ENCODE measurements at places on chromosomes 1 and 21.

GRCh38 chr1:211352985-211353515, 26.4 kb downstream of the TRAF5 start:
- no peak for DNase-seq

- no peak for DNase-seq
Observed at GRCh38 chr1:39407896-39408640, 83.4 kb upstream of the BMP8A start.

- no peak for DNase-seq
Observed at GRCh38 chr1:165356876-165357275, 361 bp upstream of the LMX1A start.

DNA sequence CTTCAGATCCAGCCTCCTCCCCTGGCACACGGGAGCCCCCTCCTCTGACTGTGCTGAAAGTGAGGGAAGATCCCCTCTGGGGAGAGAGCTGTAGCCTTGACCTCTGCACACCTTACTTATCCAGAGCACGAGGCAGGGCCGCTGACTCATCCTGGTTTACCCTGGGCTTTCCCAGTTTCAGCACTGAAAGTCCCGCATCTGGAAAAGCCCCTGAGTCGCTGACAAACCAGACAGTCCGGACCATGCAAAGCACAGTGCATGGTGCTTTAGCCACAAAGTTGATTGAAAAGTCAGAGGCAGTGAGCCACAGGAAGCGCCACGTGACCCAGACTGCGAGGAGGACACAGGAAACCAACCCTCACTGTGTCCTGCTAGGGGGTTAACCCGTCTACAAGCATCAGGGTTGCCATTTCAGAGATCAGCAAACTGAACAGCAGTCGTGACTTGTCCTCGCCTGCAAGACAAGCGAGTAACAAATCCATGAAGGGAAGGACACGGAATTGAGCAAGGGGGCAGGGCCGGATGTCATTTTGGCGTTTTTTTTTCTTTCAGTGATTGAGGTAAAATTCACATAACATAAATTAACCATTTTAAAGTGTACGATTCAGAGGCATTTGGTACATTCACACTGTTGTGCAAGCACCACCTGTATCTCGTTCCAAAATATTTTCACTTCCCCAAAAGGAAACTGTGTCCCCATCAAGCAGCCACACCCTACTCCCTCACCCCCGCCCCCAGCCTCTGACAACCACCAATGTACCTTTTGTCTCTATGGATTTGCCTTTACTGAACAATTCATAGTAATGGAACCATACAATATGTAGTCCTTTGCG, 19.9 kb upstream of the IFNGR2 start:
- peak; percentile 59 for DNase-seq

- no peak for DNase-seq
Observed at GRCh38 chr1:54986025-54986424, 5.6 kb downstream of the TMEM61 start.

- no peak for DNase-seq
Observed at GRCh38 chr1:104991702-104992101, 1242.0 kb downstream of the AMY1C start.

DNA sequence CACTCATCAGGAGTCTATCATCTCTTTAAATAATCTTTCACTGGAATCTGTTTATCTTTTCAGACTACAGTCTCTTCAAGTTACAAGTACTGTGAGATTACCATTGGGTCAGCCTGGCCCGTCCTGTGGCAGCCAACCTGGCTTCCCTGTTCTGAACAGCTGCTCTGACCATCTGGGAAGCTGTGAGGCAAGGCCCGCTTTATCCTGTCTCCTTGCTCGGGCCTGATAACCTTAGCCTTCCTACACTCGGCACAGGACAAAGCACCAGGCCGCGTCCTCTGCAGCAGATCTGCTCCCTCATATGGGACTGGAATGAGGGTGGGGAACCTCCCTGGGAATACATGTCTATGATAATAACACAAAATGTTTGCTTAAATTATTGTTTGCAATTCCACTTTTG, 113.3 kb downstream of the PTPN14 start:
- DNase-seq: no peak

GRCh38 chr1:8584316-8584715, 233.1 kb downstream of the RERE start:
- no peak for DNase-seq

DNA sequence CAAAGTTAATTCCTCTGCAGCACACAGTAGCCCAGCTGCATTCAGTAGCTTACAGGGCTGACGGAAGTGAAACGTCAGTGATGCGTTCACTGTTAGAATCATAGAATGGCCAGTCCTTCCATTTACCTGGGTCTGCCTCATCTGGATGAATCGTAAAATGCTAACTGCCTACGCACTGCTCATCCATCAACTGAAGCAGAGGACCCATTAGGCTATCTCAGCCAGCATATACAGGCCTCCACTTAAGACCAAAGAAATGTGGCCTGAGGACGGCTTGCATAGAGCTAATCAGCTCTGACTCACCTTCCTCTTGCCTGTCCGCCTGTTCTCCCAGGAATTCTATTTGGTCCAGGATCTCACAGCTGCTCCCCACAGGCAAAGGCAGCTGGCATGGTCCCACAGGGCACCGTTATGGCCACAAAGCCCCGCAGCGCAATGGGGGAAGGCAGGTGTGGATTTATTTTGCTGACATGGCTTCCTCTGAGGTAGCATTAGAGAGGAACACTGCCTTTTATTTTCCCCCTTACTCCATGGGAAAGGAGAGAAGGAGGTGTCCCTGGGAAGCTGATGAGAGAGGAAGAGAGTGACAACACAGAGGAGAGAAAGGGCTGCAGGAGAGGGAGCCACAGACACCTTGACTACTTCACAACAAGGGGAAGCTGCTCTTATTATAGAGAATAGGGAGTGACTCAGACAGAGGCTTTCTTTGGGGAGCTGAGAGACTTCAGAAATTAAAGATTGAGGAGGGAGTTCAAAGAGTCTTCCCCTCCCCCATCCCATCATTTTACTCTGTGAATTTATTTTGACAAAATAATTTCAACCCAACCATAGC, 177.6 kb downstream of the HHIPL2 start:
- peak; percentile 24 for DNase-seq

GRCh38 chr21:26719750-26720149, 125.5 kb downstream of the ADAMTS1 start:
- no peak for DNase-seq

DNA sequence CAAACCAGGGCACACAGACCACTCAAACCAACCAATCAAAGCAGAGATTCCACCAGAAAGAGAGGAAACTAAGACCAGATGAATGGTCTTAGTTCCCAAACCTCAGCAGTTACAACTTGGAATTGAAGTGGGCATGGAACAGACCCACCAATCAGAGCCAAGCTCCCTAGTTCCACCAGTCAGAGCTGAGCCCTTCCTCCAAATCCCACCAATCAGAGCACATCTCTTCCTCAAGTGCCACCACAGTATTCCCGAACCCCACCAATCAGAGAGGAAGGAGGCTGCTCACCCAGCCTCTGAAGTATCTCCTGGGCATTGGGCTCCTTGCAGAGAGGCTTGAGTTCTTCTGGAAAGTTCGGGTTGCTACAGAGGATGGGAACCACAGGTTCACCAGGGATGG, 1.4 kb downstream of the GUCA2A start:
- DNase-seq: no peak

DNA sequence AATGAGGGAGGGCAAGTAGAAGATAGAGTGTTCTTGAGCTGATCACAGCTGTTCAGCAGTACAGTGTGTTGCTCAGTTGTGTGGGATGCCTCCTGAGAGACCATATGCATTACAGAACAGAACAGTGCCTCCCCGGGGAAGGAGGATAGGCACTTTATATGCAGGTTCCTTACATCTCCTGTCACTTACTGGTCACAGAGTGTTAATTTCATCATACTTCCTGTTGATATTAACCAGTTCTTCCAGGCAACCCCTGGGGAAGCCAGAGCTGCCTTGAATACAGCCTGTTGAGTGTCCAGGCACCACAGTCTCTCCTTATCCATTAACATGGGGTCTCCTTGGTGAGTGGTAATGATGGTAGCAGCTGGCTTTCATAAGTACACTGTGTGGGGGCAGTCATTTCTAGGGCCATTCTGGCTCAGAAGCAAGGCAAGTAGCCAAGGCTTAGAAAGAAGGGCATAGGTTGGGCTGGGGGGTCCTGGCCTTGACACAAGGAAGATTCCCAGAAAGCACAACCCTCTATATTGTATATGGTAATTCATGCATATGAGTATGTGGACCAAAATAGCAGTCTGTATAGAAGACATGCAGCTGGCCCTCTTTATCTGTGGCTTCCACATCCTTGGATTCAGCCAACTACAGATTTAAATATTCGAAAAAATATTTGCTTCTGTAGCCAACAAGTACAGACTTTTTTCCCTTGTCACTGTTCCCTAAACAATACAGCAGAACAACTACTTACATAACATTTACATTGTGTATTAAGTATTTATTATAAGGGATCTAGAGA, 142.4 kb downstream of the ZP4 start:
- DNase-seq: no peak

DNA sequence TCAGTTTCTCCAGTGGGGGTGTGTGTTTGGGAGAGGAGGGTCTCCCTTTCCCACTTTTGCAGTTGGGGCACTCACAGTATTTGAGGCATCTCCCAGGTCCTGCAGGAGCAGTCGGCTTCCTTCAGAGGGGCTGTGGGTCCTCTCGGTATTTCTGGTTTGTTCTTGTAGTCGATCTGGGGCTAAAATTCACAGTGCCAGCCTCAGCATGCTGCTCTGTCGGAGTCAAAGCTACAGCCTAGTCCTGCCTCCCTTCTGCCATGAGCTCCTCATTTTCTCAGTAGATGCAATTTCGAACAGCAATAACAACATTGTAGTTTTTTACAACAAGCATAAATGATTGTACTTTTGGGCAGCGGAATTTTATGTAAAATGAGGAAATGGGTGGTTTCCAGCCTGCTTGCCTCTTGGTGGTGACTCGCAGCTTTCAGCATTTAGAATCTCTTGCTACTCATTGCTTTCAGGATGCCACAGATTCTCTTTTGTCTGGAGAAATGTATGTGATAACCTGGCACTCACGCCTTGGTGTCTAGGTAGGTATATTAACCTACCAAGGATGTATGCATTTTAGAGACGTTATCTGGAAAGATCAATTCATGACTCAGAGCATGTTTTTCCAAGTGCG, 82.4 kb upstream of the C21orf91 start:
- DNase-seq: no peak

GRCh38 chr1:153233448-153233847, 16.1 kb downstream of the PRR9 start:
- DNase-seq: no peak

GRCh38 chr21:28943631-28944030, 49.0 kb downstream of the LTN1 start:
- DNase-seq: no peak

- no peak for DNase-seq
Observed at GRCh38 chr21:37082856-37083528, 9.9 kb downstream of the TTC3 start.

Measured in GM04504 (cell line).